ENCODE measurements at places on chromosomes 4 and X.

- no peak for DNase-seq
Observed at GRCh38 chrX:38627683-38628082, 66.3 kb downstream of the TSPAN7 start.

- DNase-seq: no peak
Observed at GRCh38 chrX:24137192-24137591, 12.3 kb upstream of the ZFX start.

- DNase-seq: no peak
Observed at GRCh38 chr4:75698963-75699228, 25.5 kb upstream of the USO1 start.

- DNase-seq: no peak
Observed at GRCh38 chrX:129980001-129980401, 2.4 kb upstream of the BCORL1 start.

DNA sequence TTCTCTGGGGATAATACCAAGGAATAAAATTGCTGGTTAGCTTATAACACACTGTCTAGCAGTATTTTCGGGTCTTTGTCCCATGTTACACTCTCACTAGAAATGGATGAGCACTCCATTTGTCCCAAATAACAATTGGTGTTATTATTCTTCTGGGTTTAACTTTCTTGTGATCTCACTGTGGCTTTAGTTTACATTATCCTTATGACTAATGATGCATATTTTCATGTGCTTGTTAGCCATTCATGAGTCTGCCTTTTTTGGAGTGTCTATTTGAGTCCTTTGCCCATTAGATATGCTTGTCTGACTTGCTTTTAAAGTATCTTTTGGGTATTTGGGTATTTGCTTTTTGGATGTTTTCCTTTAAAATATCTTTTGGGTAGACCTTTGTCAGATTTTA lies 372.9 kb upstream of the TENM3 start:
- DNase-seq: no peak

GRCh38 chr4:54400802-54401201 lies 171.7 kb downstream of the PDGFRA start:
- peak; percentile 38 for DNase-seq

GRCh38 chr4:94160774-94161173 lies 46.9 kb upstream of the SMARCAD1 start:
- DNase-seq: peak; percentile 1

DNA sequence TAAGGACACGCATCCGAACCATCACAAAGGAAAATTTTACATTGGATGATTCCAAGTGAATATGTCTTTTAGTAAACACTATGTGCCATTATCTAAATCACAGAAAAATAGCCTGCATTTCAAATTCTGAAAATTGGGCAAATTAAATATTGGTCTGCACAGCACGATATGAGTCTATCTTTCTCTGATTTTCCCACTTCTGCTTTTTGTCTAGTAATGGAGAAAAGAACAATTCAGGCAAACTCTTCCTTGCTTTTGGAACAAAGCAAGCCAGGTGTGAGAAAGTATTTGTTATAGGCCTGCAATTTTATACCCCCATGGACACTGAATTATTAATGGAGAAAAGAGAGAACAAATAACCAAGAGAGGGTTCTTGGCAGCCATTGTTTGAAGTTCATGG lies 97.8 kb downstream of the ZNF827 start:
- no peak for DNase-seq

DNA sequence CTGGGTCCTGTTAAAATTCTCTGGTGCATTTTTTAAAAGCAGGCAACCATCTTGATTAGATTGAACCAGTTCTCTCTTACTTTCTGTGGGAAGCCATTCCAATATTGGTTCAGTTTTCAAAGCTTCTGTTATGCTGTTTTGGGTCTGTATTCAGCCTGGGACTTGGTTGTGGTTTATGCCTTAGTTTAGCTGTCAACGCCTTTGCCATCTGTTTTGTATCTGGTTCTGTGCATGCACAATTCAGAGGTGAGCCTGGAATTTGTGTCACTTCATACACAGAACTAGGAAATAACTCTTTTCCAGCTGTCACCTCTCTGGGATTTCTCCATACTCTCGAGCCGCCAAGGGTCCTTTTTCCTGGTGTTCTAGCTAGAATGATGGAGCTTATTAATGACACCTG lies 46.2 kb downstream of the STAP1 start:
- DNase-seq: no peak
